ENCODE measurements at places on chromosomes 6 and 20.

DNA sequence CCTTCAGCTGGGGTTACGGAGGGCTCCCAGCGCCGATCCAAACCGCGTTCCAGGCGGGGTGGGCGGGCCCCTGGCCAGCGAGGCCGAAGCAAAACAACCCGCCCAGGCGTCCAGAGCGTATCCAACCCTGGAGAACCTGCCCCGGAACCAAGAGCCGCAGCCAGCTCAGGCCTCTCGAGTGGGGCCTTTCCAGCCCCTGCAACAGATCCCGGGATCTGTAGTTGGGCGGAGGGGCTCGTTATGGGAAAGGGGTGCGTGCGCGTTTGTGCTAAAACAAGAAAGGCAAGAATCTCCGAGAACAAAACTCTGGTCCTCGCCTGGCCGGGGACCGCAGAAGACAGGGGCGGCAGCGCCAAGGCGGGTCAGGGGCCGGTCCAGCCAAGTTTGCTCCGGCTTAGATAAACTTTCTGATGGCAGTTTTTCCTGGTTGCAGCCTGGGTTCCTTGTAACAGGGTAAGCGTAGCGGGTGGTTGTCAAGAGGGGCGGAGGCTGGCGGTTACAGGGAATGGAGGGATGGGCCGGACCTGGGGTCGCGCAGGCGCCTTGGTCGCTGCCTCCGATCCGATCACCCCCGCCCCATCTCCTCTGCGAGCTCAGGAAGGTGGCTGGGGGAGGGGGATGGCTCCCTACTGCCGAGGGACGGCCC is 448 bp upstream of the RIN2 start:
- peak; percentile 95 for DNase-seq

DNA sequence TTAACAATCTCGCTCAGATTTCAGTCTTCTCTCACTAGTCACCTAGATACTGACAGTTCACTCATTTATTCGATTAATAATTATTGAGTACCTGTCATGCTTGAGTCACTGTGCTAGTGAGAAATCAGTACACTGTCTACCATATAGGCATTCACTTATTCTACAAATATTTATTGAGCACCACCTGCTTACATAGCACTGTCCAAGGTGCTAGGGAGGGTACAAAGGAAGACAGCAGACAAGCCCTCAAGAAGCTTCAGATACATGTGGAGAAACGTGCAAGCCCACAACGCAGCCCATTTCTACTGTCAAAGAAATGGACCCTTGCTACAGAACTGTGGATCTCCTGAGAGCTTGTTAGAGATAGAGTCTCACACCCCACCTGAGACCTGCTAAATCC is 85.1 kb upstream of the SNAP25 start:
- DNase-seq: no peak

GRCh38 chr6:118755941-118756646 is 104.7 kb upstream of the CEP85L start:
- DNase-seq: no peak

GRCh38 chr20:58891718-58892140 is 39.2 kb downstream of the GNAS start:
- peak; percentile 87 for DNase-seq

GRCh38 chr20:41616228-41616627 is 1.9 kb downstream of the CHD6 start:
- no peak for DNase-seq

DNA sequence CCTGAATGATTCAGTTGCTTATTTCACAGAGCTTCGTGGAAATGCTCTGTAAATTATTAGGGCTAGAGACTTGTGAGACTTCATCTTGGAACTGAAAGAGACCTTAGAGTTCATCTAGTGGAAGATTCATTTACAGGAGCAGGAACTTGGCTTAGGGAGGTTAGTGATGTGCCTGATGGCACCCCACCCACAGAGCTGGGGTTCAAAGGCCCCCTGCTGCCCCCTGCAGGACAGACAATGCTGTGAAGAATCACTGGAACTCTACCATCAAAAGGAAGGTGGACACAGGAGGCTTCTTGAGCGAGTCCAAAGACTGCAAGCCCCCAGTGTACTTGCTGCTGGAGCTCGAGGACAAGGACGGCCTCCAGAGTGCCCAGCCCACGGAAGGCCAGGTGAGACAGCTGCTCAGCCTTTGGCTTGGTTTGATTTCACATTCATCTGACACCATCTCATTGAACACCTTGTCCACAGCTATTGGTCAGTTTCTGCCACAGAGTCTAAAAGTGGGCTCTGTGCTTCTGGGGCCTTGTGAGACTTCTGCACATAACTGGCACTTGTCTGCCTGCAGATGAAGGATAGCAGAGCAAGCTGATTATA is 25.1 kb downstream of the MYBL2 start:
- DNase-seq: no peak

GRCh38 chr6:166341977-166342348 is 382 bp downstream of the SFT2D1 start:
- DNase-seq: no peak

- DNase-seq: no peak
Measured at GRCh38 chr6:21918041-21918440, 324.5 kb downstream of the SOX4 start.

Measured in upper lobe of left lung (tissue), 6 donors.